ENCODE measurements at places on chromosomes 3 and 15.

DNA sequence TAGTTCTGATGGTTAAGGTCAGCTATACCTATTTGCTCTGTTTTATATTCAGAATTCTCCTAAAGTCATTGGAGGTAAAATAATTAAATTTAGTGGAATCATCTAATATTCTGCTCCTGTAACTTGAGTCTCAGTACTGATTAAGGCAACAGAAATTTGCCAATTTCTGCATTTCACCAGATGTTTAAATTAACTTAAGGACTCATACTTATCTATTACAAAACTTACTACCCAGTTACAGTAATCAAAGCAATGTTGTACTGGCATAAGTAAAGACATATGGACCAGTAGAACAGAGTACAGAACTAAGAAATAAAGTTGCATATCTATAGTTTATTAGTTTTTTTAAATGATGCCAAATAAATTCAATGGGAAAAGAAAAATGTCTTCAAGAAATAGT is 1043.8 kb downstream of the OTOL1 start:
- no peak for DNase-seq

DNA sequence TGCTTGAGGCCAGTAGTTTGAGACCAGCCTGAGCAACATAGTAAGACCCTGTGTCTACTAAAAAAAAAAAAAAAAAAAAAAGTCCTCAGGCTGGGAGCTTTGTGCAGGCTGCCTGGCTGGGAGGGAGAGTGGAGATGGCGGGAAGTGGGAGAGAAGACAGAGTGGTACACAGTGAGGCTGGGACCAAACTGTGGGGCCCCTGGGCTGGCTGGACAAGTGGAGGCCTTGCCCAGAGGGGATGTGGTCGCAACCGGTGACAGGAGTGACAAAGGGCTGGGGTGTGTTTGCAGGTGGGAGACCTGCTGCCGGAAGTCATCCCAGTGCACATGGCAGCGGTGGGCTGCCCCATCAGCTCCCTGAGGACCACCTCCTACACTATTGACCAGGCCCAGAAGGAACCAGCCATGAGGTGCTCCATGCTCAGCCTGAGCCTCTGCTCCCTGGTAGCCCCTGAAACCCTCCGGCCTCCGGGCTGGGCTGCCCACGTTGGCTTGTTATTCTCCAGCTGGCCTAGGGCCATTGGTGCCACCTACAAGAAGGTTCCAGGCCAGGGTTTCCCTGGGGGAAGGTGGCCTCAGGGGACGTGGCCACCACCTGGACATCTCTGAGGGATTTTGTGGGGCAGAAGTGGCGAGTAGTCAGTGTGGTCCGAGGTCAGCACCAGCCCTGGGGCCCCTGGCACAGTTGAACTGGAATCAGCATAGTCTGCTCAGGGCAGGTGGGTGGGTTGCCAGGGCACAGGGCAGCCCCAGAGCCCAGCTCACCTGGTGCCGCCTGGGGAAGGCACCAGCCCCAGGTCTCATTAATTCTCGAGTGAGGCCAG is 22.7 kb downstream of the ACAA1 start:
- DNase-seq, result no peak

DNA sequence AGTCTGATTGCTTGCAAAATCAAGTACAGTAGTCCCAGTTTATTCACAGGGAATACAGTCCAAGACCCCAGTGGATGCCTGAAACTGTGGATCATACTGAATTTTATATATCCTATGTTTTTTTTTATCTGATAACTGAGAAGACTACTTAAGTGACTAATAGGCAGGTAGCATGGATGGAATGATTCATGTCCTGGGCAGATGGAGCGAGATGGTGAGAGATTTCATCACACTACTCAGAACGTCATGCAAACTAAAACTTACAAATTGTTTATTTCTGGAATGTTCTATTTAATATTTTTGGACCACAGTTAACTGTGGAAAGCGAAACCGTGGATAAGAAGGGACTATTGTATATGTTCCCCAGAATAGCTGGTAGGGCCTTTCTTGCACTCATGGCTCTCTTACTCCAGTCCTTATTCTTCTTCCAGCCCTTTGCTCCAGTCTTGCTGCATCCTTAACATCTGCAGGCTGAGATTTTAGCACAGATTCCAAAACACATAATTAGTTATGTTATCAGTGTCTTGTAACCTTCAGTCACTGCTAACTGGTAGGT is 290.0 kb downstream of the ADAMTSL3 start:
- DNase-seq, result peak; percentile 47

- no peak for DNase-seq
Measured at GRCh38 chr3:111362381-111363009, 179.5 kb upstream of the CD96 start.

GRCh38 chr15:49339656-49340055 is 83.4 kb upstream of the FGF7 start:
- DNase-seq, result no peak

- DNase-seq, result no peak
Measured at GRCh38 chr3:166484470-166484869, 647.2 kb upstream of the BCHE start.

GRCh38 chr15:66912001-66912400 is 153.4 kb upstream of the SMAD3 start:
- DNase-seq, result no peak

- DNase-seq, result no peak
Measured at GRCh38 chr3:150748684-150749047, 14.3 kb downstream of the SIAH2 start.

- DNase-seq, result no peak
Measured at GRCh38 chr15:36301947-36302346, 277.5 kb upstream of the CDIN1 start.

- DNase-seq, result no peak
Measured at GRCh38 chr3:10524270-10524669, 18.9 kb upstream of the ATP2B2 start.

DNA sequence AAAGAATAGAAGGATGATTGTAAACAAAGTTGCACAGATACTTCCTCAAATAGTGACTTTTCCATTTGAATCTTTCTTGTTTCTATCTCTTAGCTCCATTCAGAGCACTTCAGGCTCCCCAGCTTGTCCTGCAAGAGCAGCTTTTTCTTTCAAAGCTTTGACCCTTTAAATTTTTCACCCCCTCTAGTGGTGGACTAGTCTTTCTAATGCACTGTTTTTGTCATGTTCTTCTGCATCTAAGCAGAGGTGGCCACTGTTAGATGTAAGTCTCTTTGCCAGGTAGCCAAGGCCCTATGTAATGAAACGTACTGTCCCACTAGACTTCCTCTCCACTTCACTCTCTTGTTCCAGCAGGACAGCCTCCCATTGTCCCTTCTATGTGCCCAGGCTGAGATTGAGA is 74.0 kb upstream of the MANF start:
- DNase-seq, result peak; percentile 47

DNA sequence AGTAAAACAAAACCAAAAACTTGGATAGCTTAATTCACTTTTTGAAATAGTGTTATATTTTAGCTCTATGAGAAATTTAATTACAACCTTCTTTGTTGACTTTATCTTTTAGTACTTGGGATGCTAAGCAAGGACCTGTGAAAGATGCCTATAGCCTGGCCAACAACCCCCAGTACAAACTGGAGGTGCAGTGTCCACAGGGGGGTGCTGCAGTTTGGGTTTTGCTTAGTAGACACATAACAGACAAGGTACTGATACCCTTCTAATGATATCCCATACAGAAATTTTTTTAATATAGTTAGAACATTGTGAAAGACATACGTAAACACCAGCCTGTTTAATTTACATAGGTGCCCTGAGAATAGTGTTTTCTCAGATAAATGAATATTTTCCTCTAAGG is 35.3 kb downstream of the CAPN7 start:
- peak; percentile 31 for DNase-seq

DNA sequence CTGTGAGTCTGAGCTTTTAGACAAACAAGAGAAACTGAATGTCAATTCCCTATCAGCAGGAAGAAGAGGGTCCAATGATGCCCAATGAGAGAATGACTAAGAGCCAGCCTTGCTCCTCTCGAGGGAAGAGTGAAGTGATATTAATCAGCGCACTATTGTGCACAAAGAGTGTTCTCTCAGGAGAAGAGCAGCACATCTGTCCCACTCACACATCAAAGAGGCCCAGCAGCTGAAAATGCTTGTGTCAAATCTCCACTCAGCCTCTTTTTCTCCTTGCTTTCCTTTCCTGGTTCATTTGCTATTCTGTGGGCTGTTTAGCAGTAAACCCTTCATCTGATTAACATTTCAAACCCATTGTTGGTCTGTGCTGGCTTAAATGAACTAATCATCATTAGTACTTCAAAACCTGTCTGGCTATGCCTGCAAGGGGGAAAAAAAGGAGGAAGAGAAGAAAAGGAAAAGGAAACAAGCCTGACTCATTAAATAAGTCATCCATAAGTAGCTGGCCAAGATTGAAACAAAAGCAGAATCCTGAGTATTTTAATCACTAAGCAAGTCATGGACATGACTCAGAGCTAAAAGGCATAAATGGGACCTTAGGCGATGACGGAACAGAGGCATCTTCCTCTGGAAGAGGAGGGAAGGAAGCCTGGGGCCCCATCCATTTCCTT is 912.7 kb downstream of the TUSC7 start:
- DNase-seq, result peak; percentile 83

DNA sequence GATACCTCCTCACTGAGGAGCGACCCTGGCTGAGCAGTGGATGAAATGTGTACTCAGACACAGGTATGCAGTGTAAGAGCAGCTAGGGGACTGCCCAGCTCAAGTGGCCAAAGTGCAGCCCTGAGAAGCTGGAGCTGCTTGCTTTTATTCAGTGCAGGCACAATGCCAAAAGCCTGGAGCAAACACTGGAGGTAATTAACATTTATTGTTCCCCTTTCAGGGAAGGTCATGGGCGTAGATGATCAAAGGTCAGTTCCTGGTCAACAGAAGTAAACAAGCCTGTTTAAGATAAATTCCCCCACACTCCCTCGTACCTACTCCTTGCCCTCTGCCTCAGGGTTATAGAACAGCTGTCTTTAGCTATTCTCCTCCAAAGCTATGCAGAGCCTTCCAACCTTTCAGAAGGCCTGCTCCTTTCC is 17.5 kb downstream of the PLA2G4F start:
- no peak for DNase-seq

- DNase-seq, result no peak
Measured at GRCh38 chr15:96267463-96267862, 63.0 kb upstream of the NR2F2 start.

- no peak for DNase-seq
Measured at GRCh38 chr3:192516820-192517219, 210.5 kb downstream of the FGF12 start.

GRCh38 chr3:186374376-186374775 is 12.3 kb upstream of the DGKG start:
- no peak for DNase-seq

GRCh38 chr15:61084944-61085367 is 144.1 kb downstream of the RORA start:
- no peak for DNase-seq

DNA sequence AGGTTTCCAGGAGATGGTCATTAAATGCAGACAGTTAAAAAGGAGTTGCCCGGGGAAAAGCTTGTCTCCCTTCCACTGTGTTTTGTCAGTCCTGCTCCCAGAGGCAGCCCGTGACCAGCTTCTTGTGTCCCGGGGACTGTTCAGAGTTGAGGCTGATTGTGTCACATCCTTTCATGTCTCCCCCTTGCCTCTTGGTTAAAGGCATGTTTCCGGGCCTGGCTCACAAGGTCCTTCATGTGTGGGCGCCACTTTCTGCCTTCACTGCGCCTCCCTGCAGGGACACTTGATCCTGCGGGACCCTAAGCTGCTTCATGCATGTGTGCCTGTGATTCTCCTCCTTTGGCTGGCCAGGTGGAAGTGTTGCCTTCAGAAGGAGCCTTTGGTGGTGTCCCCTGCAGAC is 9.2 kb downstream of the CHCHD6 start:
- DNase-seq, result no peak

DNA sequence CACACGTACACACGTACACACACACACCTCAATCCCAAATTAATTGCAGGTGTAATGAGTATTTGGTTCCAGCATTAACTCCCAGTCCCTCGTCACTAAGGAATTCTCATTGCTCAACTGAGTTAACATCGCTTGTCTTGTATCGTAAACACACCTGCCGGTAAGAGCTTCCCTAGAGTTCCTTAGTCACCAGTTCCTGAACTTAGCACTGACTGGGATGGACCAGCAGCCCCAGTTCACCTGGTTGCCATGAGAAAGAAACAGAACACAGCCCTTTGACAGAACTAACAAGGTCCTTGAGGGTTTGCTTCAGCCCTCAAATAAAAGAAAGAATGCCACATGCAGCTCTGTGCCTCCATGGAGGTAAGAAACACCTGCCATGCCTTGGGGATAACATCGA is 66.3 kb upstream of the SLCO3A1 start:
- no peak for DNase-seq

- peak; percentile 48 for DNase-seq
Measured at GRCh38 chr3:185215873-185216606, 37.8 kb downstream of the EHHADH start.

GRCh38 chr3:126125341-126125740 is 41.4 kb upstream of the SLC41A3 start:
- no peak for DNase-seq

DNA sequence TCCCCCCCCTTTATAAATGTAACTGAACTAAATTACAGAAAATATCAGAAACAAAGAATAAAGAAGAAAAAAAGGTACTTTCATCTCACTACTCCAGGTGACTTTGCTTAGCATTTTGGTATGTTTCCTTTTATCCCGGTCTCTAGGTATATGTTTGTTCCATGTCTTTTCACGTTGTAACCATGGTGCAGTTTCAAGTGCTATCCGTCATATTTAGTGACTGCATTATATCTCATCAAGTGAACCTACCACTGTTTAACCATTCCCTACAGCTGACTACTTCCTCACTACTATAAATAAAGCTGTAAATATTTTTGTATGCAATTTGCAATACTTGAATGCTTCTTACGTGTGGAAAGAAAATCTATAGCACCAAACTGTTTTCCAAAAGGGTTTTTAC is 2.2 kb downstream of the BTBD1 start:
- peak; percentile 17 for DNase-seq

DNA sequence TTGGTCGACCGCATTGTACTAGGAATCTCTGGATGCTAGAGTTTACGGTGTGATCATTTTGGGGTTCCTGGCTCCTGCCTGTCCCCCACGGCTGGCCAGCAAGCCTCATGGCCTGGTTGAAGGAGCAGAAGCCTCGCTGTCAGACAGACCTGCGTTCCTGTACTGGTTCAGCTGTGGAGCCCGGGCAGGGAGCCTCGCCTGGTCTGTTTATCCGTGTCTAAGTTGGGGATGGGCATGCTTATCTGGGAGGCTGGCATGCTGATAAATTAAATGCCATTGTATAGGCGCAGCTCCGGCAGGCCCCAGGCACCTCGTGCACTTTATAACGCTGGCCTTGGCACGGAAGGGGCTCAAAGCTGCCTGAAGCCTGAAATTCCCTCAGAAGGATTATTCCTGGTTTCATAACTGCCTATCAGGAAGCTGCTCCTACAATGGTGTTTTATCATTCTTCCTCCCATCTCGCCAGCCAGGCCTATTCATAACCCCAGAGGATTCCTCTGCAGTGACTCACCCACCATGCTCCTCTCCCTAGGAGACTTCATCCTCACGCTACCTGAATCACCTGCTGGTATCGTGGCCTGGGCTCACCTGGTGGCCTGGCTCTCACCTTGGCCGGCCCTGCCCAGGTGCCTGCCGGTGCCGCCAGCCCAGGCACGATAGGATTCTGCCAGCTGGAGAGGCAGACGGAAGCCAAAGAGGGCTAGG is 110.9 kb downstream of the ASB7 start:
- peak; percentile 90 for DNase-seq

- no peak for DNase-seq
Measured at GRCh38 chr15:51054535-51054934, 40.2 kb downstream of the TNFAIP8L3 start.

GRCh38 chr3:150830094-150830681 is 67.2 kb upstream of the SIAH2 start:
- DNase-seq, result no peak
